Muscle of arm (tissue), 14 donors: ENCODE measurements at places on chromosomes 3 and 15.

- no peak for DNase-seq
Measured at GRCh38 chr15:72288796-72289596, 16.6 kb upstream of the PARP6 start.

DNA sequence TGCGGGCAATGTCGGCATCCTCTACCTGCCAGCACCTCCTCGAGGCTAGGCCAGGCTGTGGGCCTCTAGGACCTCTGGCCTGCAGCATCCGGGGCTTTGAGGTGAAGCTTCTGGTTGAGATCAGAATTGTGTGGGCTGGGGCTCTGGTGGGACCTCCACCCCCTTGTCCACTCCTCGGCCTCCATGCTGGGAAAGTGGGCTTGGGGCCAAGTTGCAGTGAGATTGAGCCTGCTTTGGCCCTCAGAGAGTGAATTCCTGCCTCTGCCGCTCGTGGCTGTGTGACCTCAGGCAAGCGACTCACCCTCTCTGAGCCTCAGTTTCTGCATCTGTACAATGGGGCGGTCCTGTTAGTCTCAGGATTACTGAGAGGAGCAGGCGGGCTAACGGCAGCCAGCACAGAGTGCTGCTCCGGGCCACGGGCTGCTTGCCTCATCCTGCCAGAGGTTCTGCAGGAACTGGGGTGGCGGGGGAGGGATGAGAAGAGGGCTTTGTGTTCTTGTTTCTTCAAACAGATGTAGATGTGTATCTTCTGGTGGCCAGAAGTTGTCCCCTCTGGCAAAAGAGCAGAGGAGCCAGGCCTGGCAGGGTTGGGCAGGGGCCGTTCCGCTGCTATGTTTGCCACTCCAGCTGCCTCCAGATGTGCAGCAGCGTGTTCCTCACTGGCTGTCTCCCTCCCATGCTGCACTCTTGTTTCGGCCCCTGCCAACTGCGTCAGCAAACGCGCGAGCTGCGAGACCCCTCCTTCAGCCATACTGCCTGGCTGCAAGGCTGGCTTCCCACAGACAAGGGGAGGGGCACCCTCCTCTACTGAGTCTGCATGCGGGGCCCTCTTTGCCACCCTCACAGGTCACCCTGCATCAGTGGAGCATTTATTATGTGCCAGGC lies 33.7 kb downstream of the FBLN2 start:
- peak; percentile 24 for DNase-seq

- no peak for DNase-seq
Measured at GRCh38 chr3:97885931-97886824, 64.4 kb downstream of the CRYBG3 start.

DNA sequence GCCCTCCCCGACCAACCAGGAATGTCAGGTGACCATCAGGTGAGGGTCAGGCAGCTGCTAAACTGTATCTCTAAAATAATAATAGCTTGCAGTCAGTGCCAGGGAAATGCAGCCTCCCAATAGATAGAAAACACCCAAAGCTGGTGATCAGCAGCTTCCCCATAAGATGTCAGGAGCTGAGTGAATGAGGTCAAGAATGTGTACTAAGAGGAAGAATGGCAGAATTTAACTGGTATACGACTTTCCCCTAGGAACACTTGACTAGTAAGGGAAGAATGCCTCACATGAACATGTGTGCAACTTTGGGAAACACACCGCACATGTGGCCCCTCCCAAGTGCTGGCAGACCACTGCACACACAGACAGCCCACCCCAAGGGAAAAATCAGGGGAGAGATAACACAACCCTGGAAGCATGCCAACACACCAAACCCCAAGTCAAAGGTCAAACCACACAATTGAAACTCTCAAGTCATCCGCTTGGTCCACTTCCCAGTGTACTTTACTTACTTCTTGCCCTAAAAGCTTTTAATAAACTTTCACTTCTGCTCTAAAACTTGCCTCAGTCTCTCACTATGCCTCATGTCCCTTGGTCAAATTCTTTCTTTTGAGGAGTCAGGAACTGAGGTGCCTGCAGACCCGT lies 806.5 kb downstream of the OTOL1 start:
- DNase-seq = no peak

DNA sequence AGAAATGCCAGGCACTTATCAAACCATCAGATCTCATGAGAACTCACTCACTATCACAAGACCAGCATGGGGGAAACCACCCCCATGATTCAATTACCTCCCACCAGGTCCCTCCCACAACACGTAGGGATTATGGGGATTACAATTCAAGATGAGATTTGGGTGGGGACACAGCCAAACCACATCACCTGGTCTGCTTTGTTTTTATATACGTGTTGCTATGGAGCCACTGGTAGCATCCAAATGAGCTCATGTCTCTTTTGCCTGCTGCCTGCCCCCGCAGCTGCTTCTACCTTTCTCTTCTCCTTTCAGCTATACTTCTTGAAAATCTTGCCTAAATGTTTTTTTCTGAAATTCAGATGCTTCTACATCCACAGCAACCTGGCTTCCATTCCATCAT lies 26.8 kb upstream of the PCOLCE2 start:
- DNase-seq = no peak
